ENCODE measurements at places on chromosomes 7 and 10.

DNA sequence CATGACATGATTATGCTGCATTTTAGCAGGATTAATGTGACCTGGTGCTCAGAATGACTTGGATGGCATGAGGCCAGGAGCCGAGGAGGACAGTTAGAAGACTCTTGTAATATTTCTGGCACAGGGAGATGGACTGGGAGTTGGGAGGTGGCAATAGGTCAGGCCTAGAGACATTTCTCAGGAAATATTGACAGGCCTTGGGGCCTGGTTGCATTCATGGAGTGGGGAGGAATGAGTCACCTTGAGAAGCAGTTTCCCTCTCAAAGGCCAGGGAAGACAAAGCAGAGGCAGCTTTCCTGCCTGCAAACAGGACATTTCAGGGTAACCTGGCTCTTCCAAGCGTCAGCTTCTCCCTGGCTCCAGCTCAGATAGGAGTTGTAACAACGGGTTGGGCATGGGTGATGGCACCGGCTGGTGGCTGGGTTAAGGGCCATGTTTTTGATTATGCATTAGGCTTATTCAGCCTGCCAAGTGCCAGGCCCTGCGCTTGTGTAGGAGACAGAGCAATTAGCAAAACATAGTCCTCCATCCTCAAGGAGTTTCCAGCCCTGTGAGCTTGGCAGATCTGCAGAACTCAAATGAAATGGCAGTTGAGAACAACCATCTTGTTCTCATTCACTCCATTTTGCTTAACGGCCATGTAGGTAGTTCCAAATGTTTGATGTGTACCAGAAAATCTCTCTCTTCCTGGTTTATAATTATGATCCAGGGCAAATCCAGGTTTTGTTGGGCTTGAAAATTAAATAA is 38.2 kb downstream of the HK1 start:
- peak; percentile 82 for DNase-seq

DNA sequence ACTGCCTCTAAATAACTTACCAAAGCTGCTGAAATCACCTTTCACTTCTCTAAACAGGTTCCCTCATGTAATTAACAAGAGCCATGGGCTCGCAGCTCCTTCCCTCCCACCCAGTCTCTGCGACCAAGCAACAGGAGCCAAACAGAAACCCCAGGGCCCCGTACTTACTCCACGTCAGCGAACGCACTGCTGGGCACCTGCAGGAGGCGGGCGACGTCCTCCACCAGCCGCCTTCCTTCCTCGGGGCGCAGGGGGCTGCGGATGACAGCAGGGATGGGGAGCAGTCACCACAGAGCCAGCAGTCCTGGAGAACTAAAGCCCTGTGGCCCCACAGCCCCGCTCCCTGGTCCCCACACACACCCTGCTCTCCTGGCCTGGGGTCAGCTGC is 477.0 kb downstream of the PTPRN2 start:
- DNase-seq: no peak

DNA sequence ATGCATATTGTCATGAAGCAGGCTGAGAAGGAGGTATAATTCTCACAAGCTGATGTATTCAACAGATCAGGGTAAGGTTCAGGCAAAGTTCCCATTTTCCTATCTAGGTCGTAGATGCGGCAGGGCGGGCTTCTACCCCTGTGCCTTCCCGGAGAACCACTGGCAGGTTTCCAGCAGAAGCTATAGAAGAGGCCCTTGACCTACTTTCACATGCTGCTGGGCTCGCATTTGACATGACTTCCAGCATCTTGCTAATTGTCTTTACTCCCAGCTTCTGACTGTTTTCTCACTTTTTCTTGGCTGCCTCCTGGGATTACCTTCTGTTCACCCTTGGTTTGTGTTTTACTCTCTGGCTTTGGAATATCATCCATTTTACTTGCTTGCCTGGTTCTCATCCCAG is 32.6 kb upstream of the ORC5 start:
- no peak for DNase-seq

GRCh38 chr10:20443094-20443493 is 454.0 kb downstream of the NEBL start:
- no peak for DNase-seq

DNA sequence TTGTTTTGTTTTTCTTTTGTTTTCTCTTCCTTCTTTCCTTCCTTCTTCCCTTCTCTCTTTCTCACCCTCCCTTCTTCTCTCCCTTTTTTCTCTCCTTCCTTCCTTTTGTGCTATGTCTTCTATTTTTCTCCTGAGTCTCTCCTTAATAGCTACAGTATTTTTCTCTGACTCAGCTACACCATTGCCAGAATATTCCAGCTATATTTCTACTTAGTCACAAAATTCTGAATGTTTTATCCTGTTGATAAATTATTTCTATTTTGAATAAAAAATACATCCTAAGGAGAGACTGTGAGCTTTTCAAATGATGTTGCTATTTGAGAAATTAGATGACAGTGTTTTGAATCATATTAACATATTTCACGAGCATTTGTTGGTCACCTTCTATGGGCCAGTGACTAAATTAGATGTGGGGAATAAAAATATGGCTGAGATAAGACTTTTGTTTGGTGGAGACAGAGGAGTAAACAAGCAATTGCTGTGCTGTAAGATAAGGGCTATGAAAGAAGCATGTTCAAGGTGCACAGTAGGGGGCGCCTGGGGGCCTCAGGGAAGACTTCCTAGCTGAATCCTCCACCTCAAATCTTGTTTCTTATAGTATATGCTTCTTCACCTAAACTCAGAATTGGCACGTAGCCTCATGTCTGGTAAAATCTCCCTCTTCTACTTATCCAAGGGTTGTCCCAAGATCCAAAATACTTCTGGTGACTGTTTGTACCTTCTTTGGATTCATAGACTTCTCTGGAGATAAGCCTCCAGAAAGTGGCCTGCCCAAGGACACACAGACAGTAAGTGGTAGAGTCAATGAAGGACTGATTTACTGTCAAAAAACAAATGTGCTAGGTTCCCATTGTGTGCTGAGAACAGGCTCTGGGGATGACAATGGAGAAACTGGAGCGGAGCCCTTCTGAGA is 115.5 kb upstream of the CREB5 start:
- DNase-seq: peak; percentile 83

DNA sequence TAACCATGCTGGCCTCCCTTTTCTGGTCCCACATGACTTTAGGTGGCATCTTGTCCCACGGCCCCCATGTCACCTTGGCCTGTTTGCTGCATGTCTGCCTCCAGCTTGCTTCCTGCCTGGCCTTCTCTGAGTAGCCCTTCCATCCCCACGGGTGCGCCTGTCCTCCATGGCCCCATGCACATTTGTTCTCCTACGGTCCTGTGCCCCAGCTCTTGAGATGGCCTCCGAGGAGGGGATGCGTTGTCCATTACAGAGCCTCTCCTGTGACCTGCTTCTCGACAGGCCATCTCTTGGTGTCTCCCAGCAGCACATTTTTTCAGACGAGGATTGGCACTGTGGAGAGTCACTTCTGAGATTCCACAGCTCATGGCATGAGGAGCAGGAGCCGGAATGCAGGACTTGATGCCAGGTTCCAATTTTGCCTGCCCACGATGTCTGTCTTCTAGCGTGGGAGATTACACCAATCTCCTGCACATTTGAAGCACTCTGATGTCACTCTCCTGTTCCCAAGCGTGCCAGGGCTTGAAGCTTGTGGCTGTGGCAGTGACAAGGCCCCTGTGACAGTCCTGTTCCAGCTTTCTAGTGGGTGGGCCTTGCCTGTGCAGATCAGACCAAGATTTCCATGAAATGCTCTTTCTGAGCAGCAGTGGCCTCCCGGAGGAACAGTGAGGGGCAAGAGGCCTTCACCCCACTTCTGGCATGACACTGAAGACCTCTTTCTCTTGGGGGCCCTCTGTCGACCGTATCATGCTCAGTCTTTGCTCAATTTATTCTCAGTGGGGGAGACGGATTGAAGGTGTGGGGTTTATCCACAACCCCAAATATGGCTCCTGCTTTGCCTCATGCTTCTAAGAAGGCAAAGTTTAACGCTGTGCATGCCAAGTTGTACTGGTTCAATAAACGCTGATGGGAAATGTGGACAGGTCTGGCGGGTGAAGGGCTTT is 13.4 kb downstream of the WDFY4 start:
- DNase-seq: no peak

- no peak for DNase-seq
Observed at GRCh38 chr7:32360127-32360526, 130.1 kb downstream of the LSM5 start.

DNA sequence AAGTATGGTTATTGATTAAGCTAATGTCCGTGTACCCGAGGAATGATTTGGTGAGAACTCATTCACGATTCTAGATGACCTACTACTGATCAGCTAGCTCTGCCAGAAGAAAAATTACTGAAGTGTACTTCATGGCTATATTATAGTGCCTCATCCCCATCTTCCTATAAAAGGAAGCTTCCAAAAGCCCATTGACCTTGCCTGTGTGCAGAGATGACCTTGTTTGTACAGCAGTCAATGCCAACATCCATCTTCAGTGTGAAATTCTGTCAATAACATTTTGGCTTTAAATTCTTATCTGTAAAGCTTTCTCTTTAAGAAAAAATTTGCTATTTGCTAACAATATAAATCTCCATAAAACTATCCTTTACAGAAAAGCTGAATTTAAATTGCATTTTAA is 315.7 kb downstream of the THSD7A start:
- no peak for DNase-seq

GRCh38 chr10:62238880-62239279 is 29.8 kb downstream of the RTKN2 start:
- DNase-seq: no peak

DNA sequence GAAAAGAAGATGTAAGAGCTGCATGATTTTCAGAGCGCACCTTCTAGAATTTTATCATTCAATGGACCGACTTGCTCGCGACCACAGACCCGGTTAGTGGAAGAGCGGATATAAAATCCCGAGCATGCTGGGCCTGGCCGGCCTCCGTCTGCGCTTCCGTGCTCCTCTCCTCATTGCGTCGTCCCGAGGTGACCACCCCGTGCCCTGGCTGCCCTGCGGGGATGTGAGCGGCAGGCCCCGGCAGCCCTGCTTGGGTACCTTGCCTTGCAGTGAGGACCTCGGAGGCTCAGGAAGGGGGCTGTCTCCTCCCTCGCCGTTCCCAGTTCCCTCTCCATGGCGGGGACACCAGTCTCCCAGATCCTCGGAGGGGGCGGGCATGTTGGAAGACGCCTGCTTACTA is 330.9 kb upstream of the SHH start:
- no peak for DNase-seq

DNA sequence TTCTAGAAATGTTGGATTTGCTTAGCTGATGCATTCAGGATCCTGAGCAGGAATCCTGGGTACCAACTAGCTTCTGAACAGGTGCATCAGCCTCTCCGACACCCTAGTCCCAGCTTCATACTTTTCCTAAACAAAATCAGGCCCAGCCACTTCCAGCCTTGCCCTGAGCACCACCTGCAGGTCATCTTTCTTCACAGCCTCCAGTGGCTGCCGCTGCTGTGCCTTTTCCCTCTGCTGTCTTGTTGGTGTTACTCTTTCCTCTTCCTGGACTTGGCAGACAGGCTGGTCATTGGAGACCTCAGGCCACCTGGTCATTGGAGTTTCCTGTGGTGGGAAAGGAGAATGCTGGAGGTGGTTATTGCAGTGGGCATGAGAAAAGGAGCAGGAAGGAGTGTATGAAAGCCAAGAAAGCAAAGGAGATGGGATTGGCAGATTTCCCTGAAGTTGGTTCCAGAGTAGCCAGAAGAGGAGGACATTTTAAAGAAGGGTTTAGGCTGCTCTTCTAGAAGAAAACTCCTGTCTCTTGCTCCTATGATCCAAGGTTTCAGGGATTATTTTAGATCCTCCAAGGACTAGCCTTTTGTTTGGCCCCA is 48.2 kb upstream of the NFKB2 start:
- DNase-seq: peak; percentile 49

DNA sequence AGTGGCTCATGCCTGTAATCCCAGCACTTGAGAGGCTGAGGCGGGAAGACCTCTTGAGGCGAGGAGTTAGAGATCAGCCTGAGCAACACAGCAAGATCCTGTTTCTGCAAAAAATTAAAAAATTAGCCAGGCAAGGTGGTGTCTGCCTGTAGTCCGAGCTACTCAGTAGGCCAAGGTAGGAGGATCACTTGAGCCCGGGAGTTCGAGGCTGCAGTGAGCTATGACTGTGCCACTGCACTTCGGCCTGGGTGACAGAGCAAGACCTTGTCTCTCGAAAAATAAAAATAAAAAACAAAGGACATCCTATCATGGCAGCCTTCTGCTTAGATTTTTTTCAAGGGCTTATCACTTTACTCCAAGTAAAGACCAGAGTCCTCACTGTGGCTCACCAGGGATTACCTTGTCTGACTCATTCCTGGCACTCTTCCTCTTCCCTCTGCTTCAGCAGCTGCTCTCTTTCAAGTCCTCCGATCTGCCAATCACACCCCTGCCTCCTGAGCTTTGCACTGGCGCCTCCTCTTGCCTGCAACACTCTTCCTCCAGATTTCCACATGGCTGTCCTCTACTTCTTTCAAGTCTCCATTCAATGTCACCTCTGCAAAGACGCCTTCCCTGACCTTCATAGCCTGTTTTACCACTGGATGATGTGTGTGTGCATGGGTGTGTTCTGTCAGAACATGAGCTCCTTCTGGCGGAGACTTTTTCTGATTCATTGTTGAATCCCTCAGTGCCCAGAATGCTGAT is 7.7 kb downstream of the PRTFDC1 start:
- no peak for DNase-seq

- no peak for DNase-seq
Observed at GRCh38 chr7:34191771-34192479, 286.6 kb downstream of the BMPER start.

GRCh38 chr7:80132594-80132993 is 2.0 kb upstream of the GNAI1 start:
- DNase-seq: peak; percentile 23

DNA sequence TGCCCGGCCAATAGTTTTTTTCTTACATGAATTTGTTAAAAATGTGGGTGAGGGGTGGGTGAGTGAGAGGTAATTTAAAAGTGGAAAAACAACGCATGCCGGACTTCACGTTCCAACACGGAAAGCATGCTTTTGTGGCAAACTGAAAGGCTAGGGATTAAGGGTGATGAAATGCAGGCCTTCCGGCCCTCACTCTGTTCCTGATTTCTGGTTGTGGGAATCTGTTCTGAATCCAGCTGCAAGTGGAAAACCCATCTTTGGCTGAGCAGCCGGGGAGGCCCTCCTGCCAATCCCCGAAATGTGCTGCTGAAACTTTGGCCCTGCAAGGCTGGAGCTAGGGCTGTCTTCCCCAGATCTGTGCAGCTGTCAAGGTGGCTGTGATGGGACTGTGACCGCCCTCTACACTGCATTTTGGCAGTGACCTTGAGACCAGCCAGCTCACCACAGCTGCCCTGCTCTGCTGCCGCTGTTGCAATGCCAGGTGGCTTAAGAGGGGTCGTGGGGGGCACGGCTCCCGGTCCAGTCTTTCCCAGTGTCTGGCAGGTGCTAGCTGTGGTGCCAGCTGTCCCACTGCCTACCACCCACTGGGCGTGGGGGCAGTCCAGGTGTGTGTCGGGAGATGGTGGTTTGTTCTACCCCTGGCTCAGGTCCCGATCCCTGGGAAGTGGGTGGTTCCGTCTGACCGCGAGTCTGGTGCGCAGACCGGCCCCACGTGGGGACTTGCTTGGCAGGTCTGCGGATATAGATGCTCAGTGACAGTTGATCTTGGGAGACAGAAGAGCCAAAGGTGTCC is 39.0 kb downstream of the TET1 start:
- no peak for DNase-seq

- DNase-seq: no peak
Observed at GRCh38 chr10:87671139-87671815, 11.6 kb downstream of the PAPSS2 start.

- no peak for DNase-seq
Observed at GRCh38 chr10:102261196-102261595, 15.9 kb downstream of the GBF1 start.
